Mesenteric fat pad (tissue), 1 donor: ENCODE measurements at places on chromosomes 1 and 21. TPM values are rescaled to one million over a fixed set of nuclear protein-coding genes. Genes with fewer than 3 reads are reported as not detected.

GRCh38 chr1:100265562-100265930 lies 470 bp upstream of the RTCA start:
- no peak for DNase-seq

Gene FTCD
- 0.32 TPM for total RNA-seq

Gene HSPB7
- total RNA-seq: 342 TPM

Gene KLF17
- total RNA-seq: not detected

DNA sequence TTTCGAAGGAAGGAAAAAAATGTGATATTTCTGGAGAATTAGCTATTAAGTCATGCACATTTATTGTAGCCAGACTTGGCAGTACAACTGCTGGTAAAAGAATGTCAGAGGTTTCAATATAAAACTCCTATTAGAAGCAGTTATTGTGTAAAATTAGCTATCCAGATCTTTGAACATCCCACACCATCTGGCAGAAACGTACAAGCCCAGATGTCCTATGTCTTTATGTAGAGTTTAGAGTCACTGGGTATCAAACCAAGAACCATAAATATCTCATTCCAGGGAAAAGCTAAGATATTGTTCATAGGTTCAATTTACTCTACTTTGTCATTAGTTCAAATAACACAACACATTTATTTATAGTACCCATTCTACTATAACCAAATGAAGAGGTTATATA lies 31.4 kb downstream of the OLFM3 start:
- DNase-seq: no peak

DNA sequence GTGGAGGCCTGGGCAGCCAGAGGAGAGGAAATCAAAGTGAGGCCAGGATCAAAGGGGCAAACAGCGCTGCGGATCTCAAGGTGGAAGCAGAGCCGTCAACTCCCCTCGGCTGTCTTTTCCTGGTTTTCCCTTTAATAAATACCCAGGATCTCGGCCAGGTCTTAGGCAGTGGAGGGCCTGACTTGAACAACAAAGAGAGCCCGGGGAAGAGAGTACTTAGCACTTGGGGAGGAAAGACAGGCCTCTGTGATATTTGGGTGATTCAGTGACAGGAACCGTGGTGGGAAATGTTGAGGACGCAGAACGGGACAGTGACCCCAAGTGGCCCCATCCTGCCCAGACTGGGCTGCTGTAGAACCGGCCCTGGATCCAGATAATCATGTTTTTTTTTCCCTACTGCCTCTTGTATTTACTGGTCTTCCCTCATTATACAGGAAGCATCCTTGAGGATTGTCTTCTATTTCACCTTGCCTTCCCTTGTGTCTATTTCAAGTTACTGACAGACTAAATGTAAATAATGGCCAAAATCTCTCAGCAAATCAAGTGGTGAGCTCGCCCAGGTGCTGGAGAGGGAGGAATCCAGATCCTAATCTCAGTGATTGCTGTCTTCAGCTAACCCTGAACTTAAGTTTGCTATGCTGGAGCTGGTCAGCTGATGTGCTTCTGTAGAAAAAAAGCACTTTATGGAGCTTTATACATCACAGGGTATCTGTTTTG lies 2.8 kb upstream of the MIXL1 start:
- no peak for DNase-seq

DNA sequence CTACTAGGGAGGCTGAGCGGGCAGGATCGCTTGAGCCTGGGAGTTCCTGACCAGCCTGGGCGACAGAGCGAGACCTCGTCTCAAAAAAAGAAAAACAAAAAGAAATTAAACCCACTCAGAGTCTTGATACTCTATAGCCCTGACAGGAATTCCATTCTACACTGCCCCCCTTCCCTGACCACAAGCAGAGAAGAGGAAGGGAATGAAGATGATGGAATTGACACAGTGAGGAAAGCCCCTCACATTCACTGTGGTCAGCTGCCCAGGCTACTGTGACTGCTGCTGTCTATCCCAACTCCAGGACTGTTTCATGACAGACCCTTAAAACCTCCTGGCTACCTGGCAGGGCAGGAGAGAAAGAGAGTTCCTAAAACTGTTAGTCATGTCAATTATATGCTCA lies 12.1 kb downstream of the LIN9 start:
- no peak for DNase-seq
